Activated T-cell treated with anti-CD3 and anti-CD28 coated beads for 4 hours (primary cell): ENCODE measurements at places on chromosomes 6 and 20.

GRCh38 chr6:136920216-136920615 lies 1.9 kb upstream of the SLC35D3 start:
- no peak for DNase-seq

DNA sequence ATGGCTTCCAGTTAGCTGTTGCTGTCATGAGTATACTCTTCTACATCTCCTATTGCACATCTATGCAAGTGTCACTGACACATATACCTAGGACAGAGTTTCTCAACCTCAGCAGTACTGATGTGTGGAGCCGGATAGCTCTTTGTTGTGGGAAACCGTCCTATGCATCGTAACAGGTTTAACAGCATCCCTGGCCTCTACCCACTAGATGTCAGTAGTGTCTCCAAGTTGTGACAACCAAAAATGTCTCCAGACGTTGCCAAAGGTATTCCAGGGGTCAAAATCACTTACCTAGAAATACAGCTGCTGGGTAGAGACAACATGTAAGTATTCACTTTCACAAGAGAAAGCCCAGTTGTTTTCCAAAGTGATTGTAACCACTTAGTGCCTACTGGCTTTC lies 637.6 kb downstream of the RNF144B start:
- DNase-seq, result no peak

- DNase-seq, result no peak
Measured at GRCh38 chr20:32160341-32160740, 47.2 kb downstream of the PLAGL2 start.

GRCh38 chr6:14625173-14625895 lies 507.8 kb downstream of the CD83 start:
- DNase-seq, result no peak

- no peak for DNase-seq
Measured at GRCh38 chr6:49072146-49072545, 390.9 kb downstream of the MMUT start.

DNA sequence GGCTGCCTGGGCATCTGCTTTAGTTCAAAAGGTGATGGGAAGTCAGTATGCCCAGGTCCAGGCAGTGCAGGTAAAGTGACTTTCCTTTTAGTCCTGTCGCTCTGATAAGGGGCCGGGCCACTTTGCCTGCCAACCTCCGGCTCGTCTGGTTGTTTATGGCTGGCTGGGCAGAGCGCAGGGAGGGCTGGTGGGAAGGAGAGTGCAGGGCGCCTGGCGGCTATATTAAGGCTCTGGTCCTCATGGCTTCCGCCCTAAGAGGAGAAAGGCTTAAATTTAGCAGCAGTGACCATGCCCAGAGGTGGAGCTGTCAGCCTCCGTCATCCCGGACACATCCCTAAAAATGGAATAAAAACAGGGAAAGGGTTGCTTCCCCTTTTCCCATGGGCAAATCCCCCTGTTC lies 14.6 kb downstream of the GATA5 start:
- no peak for DNase-seq

DNA sequence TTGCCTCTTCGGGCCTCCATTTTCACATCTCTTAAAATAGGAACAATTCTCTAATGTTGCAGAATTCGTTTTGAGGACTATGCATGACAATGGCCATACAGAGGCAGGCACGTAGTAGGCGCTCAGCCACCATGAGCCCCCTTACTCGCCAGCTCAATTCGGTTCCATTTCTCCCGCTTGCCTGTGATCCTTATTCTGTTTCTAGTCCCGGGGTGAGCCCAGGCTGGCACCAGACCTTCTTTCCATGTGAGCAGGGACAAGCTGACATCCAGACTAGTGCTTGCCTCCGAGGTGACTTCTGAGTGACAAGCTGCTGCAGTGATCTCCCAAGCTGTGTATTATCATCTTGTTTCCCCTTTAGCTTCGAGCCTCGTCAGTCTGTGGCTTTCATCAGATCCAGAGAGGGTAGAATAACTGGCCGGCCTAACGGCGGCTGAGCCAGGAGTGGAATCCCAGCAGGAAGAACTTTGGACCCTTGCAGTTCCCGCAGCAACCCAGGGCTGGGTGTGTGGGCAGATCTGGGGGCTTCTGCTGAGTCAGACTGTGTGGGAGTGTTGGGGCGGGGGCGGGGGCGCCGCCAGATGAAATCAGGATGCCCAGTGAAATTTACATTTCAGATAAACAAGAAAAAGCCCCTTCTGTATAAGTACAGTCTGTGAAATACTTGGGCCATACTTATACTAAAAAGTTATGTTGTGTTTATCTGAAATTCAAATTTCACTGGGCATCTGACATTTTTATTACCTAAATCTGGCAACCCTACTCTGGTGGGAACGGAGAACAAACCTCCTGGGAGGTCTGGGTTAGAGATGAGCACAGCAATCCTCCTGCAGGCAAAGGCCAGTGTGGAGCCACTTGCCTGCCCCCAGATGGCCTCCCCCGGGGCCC lies 10.9 kb downstream of the BANF2 start:
- no peak for DNase-seq

GRCh38 chr6:924661-925060 lies 231.7 kb upstream of the EXOC2 start:
- DNase-seq, result no peak

GRCh38 chr6:79894939-79895338 lies 52.4 kb downstream of the ELOVL4 start:
- DNase-seq, result no peak

DNA sequence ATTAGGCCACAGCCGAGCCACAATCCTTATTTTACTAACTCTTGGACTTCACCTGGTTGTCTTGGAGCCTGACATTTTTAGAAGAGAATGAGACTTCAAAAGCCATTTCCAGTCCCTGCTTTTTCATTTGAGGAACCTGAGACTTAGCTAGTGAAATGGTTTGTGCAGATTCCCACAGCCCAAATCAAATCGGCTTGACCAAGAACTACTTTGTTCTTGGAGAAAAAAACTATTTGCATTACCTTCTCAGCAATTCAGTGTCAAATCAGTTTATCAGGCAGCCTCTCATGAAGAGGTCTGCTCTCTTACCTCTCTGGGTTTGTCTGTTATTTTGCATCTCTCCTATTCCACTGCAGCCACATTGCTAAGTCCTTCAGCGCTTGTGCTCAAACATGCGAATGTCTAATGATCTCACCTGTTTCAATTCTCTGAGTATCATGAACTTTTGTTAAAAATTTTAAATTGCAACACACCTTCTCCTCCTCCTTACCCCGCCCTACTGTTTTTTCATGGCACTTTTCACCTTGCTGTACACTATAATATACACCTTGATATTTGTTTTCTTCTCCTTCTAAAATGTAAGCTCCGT lies 573 bp upstream of the IFNGR1 start:
- no peak for DNase-seq

DNA sequence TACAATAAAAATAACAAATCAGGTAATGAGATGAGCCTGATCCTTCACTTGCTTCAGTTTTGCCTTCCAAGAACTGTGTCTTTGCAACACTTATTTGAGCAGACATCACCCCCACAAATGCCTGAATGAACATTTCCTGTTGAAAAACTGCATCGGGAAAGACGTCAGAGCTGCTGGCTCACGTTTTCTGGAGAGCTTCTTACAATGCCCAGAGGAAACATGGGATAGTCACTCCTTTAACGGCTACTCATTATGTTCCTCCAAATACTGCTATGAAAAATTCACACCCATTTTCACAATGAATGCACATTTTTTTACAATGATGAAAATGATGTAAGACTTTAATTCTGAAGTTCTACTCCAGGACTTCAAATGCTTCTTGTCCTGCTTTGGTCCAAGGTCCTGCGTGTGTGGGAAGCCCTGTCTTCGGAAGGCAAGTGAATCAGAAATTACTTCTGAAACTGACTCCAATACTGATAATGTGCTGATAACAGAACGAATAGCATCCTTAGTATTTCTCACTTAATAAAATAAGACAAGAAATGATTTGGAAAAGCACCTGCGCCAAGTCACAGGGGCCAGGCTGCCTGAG lies 238.0 kb downstream of the ANKRD60 start:
- no peak for DNase-seq

GRCh38 chr6:128882560-128882959 lies 378 bp upstream of the LAMA2 start:
- no peak for DNase-seq

GRCh38 chr6:117329926-117330325 lies 64.6 kb downstream of the VGLL2 start:
- DNase-seq, result no peak

GRCh38 chr20:19552221-19553180 lies 205.6 kb upstream of the RIN2 start:
- no peak for DNase-seq

- no peak for DNase-seq
Measured at GRCh38 chr20:51386586-51386985, 155.9 kb downstream of the NFATC2 start.

DNA sequence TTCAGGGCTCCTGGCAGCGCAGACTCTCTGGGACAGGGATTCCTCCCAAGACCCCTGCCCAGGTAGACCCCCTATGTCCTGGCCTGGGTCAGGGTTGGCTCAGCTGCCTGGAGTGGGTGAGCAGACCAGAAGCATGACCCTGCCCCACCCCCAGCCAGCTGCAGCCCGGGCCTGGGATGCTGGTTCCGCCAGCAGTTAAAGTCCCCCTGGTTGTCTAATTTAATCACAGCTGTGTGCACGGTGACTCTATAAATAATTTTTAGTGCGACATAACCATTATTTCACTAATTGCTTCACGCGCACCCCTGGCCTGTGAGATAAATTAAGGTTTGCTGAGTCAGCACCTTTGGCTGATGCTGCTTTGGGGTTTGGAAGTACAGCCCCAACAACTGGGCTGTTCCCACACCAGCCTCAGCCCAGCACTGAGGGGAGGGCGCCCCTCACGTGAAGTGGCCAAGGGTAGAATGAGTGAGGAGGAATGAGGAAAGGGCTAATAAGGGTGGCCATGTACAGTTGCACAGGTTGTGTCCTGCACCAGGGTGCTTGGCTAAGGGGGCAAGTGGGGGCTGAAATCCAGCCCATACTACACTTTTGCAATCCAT lies 26.1 kb upstream of the CDH22 start:
- no peak for DNase-seq

- no peak for DNase-seq
Measured at GRCh38 chr6:88296694-88297093, 130.5 kb upstream of the CNR1 start.

GRCh38 chr20:51446656-51447055 lies 95.9 kb downstream of the NFATC2 start:
- no peak for DNase-seq

DNA sequence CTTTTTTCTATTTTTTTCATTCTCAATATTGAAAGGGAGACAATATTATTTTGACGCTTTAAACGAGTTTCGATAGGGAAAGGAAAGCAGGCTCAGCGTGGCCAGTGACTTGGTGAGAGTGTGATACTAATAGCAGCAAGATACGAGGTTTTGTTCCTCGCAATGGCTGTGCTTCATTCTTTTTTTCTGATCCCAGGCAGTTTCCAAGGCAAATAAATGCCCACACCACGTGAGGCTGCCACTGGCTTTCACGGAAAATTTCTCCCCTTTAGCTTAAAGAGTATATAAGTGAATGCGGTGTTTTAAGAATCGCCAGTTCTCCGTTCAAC lies 196.4 kb upstream of the ZNF184 start:
- no peak for DNase-seq

DNA sequence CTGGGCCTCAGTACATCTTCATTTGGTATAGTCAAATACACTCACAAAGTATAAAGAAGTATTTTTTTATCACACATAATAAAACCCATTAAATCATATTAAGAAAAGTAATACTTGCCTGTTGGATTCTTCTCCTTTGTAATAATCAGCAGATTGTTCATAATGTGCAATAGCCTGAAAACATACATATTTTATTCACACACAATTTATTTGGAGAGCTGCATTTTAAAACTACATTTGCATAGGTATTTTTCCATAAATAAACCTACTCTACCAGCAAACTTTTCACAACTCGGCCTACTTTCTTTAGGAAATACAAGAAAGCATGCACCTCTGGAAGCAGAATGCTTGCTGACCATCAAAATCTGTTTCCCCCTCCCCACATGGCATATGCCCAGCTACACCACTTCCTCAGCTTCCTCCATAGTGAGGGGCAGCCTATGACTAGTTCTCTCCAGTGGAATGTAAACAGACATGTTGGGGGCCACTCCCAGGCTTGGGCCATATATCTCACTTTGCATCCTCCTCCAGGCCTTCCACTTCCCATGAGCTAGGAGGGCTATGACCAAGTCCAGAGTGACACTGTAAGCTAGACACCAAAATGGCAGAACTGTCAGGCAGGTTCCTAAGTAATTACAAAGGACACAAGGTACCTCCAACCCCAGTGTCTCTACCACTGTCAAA lies 28.3 kb downstream of the GZF1 start:
- DNase-seq, result no peak

- DNase-seq, result no peak
Measured at GRCh38 chr20:37316775-37317170, 27.3 kb downstream of the MANBAL start.

DNA sequence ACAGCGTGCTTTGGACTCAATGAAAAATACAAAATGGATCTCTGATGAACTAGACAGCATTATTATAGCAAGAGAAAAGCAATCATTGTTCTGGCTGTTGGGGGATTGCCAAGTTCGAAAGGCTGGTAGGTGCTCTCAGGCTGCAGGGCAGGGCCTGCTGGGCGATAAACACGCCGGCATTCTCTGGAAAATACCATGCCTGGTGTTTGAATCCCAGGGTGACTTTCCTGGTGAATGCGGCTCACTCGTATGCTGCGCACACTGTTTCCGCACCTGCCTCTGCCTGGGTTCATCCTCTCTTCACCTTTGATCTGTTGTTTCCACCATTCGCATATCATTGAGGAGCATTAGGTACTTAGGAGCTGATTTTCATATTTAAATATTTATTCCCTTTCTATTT lies 37.4 kb downstream of the GCNT2 start:
- no peak for DNase-seq

GRCh38 chr6:70753870-70754380 lies 86.2 kb downstream of the SMAP1 start:
- DNase-seq, result no peak

- DNase-seq, result no peak
Measured at GRCh38 chr20:38301309-38301708, 2.6 kb upstream of the BPI start.

GRCh38 chr6:83199863-83200225 lies 6.7 kb downstream of the RWDD2A start:
- DNase-seq, result no peak

DNA sequence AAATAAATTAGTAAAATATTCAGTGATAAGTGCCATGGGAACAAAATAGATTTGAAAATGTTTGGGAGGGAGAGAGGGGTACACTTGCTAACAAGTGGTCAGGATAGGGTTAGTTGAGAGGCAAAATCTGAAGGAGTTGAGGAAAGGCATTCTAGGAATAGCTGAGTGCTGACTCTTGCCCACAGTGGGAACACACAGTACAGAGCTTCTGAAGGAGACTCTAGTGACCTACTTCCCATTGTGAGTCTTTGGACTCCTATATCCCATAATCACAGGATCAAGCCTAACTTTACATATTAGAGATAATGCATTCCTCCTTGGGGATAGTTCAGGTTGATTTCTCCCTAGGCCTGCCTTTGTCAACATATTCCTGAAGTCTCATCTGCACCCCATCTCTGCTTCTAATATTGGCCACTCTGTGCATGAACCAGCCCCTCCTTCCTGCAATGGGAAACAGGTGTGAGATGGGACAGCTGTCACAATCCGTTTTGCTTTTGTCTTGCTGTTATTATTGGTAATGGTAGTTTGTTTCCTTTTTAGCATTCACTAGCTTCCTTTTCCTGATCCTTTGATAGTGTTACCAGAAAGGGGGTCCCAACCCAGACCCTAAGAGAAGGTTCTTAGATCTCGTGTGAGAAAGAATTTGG lies 2.6 kb upstream of the TRIM38 start:
- DNase-seq, result no peak
